ENCODE measurements at places on chromosomes 4 and X.

GRCh38 chr4:110733901-110734300, 111.0 kb upstream of the PITX2 start:
- no peak for DNase-seq

DNA sequence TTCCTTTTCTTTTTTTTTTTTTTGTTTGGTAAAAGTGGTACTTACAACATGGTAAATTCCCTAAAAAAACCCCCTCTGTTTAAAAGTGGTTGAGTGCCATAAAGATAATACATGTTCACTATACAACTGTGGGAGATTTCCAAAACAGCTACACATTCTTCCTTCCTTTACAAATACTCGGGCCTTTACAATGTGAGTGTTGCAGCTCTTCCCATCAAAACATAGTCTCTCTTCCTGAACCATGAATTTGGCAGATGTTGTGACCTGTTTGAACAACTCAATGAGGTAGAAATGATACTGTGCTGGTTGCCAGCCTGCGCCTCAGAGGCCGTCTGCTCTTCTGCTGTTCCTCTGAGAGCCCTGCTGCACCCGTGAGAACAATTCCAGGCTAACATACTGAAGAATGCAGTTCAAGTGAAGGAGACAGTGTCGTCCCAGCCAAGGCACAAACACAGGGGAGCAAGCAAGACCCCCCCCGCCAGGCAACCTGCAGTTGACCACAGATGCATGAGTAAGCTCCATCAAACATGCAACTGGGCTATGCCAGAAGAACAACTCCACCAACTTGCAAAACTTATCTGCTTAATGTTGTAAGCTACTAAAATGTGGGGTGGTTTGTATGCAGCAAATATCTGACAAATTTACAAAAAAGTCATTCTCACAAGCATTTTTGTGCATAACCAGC, 645.0 kb downstream of the PCDH7 start:
- DNase-seq: peak; percentile 14

GRCh38 chr4:20829617-20830357, 129.5 kb downstream of the PACRGL start:
- DNase-seq: no peak

GRCh38 chrX:14697451-14697850, 168.1 kb downstream of the GLRA2 start:
- DNase-seq: no peak

- no peak for DNase-seq
Measured at GRCh38 chrX:120016068-120016441, 61.4 kb downstream of the RHOXF2B start.

DNA sequence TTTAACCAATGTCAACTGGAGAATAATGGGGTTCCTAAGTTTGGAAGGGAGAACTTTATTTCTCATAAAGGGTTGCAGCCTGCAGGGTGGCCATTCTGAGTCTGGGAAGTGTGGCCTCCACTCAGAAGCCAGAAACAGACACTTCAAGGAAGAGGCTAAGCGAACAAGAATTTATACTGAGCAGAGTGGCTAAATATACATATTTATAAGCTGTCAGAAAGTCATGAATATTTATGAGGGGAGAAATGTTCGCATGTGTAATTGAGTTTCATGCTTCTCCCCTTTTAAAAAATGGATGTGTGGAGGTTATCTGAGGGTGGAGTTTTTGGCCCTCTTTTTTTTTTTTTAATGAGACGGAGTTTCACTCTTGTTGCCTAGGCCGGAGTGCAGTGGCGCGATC, 78.1 kb upstream of the PLAC8 start:
- no peak for DNase-seq

DNA sequence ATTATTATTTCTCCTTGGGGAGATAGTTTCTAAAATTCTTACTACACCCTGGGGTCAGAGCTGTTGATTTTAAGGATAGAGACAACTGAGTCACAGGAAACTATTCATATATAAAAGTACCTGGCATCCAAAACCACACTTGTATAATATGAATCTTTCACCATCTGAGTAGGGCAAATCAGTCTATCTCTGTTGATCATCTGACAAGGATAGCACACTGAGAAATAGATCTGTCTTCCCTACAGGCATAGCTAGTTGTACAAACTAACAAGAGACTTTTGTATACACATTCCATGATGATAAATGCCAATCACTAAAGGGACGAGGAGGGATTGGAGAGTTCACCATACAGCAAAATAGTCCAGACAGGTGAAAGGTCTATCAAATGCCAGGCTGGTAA, 30.0 kb downstream of the PKD2 start:
- DNase-seq: no peak

DNA sequence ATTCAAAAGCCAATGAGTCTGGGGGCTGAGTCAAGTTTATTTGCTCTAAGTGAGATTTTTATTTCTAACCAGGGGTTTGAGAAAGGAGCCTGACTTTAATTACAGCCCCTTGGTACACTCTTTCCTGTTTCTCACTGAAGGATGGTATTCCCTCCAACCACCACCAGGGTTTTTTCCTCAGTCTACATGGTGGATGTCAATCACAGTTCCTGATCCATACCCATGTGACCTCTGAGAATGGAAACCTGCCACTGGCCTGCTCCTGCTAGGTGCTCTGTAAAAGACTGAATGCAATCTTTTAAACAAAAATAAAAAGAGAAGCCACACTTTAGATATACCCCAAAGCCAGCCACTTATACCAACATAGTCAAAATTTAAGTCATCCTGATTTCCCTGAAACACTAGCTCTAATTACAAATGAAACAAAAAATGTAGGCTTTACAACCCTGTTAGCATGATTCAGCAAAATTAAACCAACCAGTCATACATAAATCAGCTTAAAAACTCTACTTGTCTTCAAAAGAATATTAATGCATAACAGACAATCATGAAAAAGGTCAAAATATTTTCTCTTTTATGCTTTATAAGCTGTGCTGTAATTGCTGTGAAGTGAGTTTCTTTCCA, 112.1 kb upstream of the NWD2 start:
- DNase-seq: no peak

- peak; percentile 13 for DNase-seq
Measured at GRCh38 chrX:123083924-123084323, 100.2 kb upstream of the GRIA3 start.

DNA sequence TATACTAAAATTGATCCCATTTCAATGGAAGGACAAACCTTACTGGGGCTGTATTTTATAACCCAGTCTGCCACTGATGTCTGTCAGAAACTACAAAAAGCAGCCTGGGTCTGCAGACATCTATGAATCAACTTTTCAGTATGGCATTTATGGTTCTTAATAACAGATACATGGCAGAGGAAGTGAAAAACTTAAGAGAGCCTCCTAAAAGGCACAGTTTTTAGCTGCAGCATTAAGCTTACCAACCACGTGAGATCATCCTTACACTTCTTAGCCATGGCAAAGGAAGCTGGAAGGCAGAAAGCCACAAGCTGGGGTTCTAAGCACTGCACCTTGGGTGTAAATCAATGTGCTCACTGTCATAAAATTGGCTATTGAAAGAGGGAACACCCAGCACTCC, 16.6 kb upstream of the UGT2B17 start:
- no peak for DNase-seq

- DNase-seq: peak; percentile 29
Measured at GRCh38 chrX:17595456-17596035, 141.7 kb upstream of the SCML1 start.

DNA sequence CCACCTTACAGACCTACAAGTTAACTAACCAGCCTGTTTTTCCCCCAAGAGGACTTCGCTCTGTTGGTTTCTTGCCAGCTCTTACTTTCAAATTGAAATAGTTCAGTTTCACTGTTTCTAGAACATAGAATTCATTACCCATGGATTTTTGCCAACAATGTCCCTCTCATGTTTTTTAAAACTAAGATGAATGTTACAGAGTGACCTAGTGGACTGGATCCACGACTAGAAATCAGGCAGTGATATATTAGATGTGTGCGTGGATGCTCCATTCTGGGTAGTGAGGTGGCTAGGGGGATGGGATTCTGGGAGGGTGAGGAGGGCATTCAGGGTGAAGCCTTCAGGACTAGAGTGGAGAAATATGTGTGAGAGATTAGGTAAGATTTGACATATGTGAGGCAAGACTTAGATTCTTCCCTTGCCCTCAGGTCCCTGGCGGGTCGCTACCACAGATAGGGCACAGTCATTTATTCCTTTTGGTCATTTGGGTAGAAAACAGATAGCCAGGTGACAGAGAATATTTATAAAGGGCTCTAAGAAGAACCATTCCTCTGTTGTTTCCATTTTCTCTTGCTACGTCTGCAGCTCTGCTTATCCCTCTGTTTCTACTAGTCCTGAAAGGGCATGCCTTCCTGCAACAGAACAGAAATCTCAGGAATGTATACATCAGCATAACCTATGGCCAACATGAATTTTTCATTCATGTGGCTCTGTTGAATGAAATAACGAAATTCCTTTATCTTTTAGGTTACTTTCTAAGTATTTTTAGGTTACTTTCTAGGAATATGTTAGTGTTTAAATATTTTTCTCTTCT, 15.4 kb upstream of the JADE1 start:
- no peak for DNase-seq

GRCh38 chrX:150365990-150366911, 3.1 kb downstream of the MAMLD1 start:
- DNase-seq: no peak

- DNase-seq: no peak
Measured at GRCh38 chrX:44203791-44204190, 139.7 kb downstream of the EFHC2 start.

GRCh38 chr4:33283818-33284217, 2563.6 kb downstream of the PCDH7 start:
- DNase-seq: no peak

All from AG09309 (cell line).